ENCODE measurements at places on chromosomes 12 and 14.

DNA sequence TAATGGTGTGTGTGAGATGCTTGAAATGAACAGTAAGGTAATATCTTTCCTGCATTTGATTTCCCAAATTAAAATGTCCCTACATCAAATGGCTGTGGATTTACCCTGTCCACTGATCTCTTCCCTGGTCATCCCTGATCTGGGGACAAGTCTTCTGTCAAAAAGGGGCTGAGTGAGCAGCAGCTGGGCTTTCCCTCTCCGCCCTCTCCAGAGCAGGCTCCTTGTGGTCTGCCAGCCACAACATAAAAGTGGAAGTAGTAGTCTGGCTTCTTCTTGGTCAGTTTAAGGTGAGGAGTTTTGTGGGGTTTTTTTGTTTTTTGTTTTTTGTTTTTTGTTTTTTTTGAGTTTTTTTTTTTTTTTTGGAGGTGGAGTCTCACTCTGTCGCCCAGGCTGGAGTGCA is 25.2 kb upstream of the PLXNC1 start:
- DNase-seq: no peak

- no peak for DNase-seq
These were observed 149.9 kb downstream of the NRXN3 start for GRCh38 chr14:78319887-78320635.

DNA sequence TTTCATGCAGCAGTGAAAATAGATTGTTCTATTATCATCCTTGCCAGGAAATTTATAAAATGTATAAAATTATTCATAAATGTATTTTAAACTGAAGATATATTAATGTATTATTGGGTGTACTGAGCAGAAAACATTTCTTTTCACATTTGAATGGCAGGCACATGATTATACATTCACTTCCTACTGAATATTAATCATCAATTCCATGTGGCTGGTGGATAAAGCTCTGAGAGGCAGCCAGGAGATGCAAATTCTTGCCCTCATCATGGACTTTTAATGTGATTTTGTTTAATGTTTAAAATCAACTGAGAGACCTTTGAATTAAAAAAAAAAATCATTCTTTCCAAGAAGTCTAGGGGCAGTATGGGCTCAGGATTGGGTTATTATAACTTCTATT is 40.8 kb downstream of the ANO6 start:
- DNase-seq: no peak

DNA sequence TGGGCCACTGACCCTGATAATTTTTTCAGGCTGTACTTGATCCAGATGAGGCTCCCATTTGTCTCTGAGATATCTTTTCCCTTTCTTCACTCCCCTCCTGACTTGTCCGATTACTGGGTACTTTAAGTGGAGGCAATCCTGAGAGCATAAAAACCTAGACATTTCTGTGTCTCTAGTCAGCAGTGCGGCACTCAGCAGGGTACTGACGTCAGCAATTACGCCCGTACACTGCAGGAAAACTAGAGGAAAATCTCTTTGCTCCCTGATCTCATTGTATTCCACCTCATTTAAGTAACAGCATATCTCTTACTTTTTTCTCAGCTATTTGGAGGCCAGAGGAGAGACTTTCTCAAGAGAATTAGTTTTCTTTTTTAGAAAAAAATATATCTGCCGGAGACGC is 315.5 kb upstream of the OR4E1 start:
- no peak for DNase-seq

DNA sequence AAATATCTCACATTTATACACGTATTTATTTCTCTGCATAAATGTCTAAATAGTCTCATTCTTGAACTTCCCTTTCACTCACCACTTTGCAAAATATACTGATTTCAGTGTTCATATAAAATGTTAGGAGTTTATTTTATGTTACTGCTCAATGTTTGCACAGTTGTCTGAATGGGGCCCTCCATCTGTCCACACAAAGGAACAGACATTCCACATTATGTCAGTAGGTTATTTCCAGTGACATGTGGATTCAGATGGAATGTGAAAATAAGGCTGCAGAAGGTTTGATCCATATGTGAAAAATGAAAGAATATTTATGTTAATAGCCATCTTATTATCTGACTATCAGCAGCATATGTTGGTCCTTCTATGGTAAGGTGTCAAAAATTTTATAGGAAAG is 994.4 kb upstream of the SEL1L start:
- no peak for DNase-seq

- DNase-seq: no peak
These were observed 193.1 kb upstream of the DIO2 start for GRCh38 chr14:80404413-80404812.

DNA sequence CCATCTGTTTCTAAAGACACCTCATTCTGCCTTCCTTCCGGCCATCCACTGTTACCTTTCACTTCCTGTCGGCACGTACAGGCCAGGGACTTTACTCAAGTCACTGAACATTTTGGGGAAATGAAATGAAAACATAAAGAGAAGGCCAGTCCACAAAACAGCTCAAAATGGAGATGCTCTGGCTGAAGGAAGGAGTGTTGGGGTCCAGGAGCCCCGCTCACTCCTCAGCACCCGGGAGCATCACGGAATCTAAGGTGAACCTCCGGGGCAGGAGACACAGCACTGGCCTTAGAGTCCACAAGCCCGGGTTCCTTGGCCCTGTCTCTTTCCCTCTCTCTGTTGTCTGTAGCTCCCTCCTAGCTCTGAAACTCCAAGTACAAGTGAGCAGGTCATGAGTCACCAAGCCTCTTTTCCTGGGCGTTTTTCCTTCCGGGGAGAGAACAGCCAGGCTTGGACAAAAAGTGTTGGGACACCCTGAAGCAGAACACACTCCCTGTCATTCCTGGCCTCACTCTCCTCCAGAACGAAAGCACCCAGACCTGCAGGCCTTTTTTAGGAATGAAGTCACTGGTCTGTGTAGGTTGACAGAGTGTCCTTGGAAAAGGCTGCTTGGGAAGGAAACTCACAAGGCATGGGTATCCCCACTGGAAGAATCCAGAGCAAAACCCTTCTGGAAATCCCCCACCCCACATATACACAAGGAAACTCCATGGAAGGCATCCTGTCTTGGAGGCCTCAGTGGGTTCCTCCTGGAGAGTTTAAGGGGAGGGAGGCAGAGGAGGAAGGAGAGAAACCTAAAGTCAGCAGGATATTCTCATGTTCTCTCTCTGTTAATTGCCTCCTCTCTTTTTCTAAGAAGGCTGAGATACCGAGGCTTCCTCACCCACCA is 245.3 kb downstream of the ZFP36L1 start:
- peak; percentile 95 for DNase-seq

DNA sequence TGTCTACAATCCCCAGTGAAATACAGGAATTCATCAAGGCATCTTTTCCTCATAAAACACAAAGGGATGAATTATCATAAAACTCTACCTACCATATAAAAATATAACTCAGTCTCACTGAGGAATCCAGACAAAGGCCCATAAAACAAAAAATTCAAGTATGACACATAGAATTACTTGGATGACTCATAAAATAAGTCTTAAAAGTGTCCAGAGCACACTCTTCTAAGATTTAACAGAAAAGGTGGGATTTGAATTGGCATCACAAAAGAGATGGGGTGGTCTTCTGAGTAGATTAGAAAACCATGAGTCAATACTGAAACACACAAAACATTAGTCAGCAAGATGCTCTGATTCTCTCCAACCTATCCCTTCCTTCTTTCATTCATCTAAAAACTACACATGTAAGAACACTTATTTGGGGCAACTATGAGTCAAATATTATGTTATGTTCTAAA is 202.7 kb upstream of the GARIN6 start:
- no peak for DNase-seq

DNA sequence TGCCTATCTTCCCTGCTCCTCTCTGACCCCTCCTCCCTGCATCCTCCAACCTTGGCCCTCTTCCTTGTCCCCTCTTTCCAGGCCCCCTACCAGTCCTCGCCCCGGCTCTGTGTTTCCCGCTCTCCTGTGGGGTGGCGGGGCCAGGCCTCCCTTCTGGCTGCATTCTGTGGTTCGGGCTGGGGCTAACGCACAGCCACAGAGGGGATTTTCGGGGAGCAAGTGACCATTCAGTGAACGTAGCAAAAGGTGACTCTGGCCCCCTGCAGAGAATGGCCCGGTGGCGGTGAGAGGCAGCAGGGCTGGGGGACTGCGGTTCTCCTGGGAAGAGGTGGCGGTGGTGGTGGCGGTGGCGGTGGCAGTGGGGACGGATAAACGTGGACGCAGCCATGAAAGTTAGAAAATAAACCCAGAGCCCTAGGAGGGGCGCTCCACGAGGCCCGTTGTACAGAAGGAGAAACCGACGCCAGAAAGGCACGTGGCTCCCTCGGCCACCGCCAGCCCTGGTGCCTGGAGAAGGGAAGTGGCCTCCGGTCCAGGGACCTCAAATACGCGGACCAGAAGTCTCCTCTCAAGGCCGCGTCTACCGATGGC is 269.6 kb downstream of the ADGRD1 start:
- DNase-seq: no peak

- DNase-seq: no peak
These were observed 373.1 kb upstream of the DCN start for GRCh38 chr12:91555436-91556415.

DNA sequence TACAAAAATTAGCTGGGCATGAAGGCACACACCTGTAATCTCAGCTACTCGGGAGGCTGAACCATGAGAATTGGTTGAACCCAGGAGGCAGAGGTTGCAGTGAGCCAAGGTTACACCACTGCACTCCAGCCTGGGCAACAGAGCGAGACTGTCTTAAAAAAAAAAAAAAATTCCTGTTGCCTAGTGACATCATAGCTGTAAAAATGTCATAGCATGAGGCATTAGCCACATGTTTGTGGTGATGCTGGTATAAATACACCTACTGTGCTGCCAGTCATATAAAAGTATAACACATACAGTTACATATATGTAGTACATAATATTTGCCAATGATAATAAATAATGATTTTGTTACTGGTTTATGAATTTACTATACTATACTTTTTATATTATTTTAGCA is 22.2 kb downstream of the SLC41A2 start:
- no peak for DNase-seq

DNA sequence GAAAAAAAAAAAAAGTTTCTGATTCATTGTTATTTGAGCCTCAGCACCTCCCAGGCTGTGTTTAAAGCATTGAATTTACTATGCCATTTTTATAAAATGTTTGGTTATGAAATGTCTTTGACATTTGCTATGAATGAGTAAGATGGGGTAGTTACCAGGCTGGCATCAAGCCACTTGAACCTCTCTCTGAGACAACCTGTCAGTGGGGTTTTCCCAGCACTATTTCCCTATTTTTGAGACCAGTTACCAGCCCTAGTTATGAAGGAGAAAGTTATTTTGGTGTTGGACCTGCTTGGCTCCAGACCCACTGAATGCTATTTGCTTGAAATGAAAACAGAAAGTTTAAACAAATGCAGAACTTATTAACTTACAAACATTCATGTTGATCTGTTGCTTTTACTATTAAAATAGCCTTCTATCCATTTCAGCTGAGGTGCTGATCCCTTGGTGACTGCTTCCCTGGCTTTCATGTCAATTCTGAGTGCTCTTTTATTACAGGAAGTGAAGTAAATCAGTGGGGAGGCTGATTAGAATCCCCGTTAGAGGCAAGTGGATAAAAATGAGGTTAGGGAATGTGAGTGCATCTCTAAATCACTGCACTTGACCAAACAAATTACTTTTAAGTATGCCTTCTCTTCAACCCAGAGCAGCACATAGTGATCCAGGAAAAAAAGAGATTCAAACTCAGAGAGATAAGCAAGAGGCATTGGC is 37.8 kb downstream of the LLPH start:
- DNase-seq: no peak

GRCh38 chr14:52936437-52936836 is 14.4 kb downstream of the FERMT2 start:
- DNase-seq: no peak

DNA sequence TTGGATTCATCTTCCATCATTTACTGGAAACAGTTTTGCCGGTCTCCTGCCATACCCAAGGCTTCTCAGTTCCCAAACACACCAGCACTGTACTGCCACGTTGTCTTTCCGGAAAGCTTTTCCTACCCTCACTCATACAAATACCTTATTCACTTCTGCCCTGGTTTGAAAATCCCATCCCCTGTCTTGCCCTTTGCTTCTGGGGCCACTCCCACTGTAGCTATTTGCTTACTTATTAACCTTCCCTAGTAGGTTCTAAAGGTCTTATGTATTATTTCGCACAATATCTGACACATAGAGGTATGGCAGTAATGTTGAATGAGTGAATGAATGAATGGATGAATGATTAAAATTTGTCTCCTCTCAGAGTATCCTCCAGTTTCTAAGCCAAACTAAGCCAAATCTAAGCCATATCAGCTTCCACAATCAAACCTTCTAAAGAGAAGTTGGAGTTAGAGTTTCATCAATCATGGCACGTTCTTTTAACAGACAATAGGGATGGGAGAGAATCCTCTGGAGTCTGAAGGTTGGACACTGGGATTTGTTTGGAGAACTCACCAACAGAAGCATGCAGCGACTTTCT is 18.6 kb downstream of the TSPAN8 start:
- no peak for DNase-seq

Data from coronary artery (tissue), 2 donors.